CD8-positive, alpha-beta memory T cell (primary cell): ENCODE measurements at places on chromosomes 4 and X. TPM values are rescaled to one million over a fixed set of nuclear protein-coding genes. Genes with fewer than 3 reads are reported as not detected.

DNA sequence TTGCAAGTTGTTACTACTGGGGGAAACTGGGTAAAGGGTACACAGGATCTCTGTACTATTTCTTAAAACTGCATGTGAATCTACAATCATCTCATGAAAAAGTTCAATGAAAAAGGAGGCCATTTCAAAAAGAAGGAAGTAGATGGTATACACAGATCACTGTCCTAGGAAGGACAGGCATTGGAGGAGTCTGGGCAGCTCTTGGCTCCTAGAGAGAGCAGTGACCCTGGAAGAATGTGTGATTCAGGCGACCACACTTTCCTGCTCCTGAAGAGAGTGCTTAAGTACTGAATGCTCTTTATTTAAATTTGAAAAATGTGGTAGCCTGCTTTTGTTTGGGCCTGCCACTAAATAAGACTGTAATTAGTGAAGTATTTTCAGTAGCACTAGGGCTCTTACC lies 318.1 kb upstream of the CASK start:
- no peaks in the 10 kb centered on the region for H3K27me3 ChIP-seq
- H3K4me1 ChIP-seq = no peaks in the 10 kb centered on the region
- H3K36me3 ChIP-seq = no peaks in the 10 kb centered on the region

- H3K4me1 ChIP-seq = no peaks in the 10 kb centered on the region
- H3K36me3 ChIP-seq = no peaks in the 10 kb centered on the region
- no peak overlapping the region for H3K27ac ChIP-seq
- no peak overlapping the region for H3K4me3 ChIP-seq
- DNase-seq = no peak
These were observed 174.6 kb upstream of the PGRMC2 start for GRCh38 chr4:128462103-128462783.

Gene SPANXA2
- not detected for total RNA-seq

Gene DTHD1
- 3.3 TPM for total RNA-seq

DNA sequence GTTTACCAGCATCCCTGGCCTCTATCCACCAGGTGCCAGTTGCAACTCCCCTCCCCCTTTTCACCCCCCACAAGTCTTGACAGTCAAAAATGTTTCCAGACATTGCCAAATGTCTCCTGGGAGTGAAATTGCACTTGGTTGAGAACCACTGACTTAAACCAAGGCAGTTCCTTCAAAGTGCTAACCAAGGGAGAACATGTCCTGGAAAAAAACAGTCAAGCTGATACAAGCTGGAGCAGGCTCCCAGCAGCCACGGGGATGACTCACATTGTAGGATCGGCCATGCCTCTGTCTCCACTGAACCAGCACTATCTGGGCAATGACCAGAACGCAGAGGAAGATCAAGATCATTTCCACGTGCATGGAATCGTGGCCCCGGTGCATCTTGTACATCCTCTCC lies 11.4 kb downstream of the RNF175 start:
- no peak for DNase-seq
- H3K36me3 ChIP-seq = no peaks in the 10 kb centered on the region
- no peak overlapping the region for H3K27ac ChIP-seq
- no peak overlapping the region for H3K4me3 ChIP-seq
- no peaks in the 10 kb centered on the region for H3K27me3 ChIP-seq
